ENCODE measurements at places on chromosomes 12 and 14.
A peak's percentile ranks its signal among the peaks of the same experiment; 100 is the strongest.

GRCh38 chr12:607541-608001, 55.7 kb downstream of the NINJ2 start:
- DNase-seq: no peak

DNA sequence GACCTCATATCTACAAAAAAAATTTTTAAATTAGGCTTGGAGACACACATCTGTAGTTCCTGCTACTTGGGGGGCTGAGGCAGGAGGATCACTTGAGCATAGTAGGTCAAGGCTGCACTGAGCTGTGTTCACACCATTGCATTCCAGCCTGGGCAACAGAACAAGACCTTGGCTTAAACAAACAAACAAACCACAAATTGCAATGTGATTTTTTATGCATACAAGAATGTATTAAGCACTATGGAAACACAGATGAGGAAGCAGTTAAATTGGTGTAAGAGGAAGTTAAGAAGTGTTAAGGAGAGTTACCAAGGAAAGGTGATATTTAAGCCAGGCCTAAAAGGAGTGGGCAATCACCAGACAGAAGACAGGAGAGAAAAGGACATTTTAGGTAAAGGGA, 83.6 kb upstream of the HECTD1 start:
- no peak for DNase-seq

DNA sequence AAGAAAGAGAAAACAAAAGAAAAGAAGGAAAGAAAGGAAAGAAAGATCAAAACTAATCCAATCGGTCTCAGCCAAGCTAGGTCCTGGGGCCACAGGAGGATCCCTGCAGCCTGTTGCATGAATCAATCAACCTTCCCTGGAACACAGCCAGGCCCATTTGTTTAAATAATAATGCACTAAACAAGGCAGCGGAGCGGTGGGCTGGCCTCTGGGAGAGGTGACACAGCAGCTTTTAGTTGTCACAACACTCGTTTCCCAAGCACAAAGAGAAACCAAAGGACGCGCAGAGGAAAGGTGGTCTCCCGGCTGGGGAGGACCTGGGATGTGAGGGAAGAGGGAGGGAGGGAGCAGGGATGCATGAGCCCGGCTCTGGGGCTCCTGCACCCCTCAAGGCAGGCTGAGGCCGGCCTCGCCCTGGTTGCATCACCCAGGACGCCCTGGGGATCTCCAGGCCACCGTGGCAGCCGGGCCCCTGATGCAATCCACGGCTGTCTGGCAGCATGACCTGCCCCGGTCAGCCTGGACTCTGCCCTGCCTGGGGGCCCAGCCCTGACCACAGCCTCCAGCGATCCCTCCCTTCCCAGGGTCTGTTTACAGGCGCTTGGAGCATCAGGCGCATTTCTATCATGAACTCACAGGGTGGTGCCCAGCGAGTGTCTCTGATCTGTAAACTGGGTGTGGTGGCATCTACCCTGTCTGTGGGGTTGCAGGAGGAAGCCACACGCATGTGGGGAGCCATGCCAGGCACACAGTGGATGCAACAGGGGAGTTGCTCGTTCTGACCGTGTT, 32.5 kb downstream of the MMP17 start:
- DNase-seq: no peak

DNA sequence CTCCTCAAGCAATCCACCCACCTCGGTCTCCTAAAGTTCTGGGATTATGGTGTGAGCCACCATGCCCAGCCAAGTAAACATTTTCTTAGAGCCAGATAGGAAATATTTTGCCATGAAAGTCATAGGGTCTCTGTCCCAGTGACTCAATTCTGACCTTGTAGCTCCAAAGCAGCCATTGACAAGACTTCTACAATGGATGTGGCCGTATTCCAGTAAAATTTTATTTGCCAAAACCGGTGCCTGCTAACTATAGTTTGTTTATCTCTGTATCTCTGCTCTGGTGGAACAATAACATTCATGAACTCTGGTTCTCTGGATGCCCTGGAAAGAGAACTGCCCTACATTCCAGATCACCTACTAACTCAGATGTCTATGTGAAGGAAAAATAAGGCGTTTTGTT, 54.6 kb upstream of the USP44 start:
- no peak for DNase-seq

GRCh38 chr12:93954166-93955112, 193.9 kb upstream of the PLXNC1 start:
- DNase-seq: peak; percentile 82

DNA sequence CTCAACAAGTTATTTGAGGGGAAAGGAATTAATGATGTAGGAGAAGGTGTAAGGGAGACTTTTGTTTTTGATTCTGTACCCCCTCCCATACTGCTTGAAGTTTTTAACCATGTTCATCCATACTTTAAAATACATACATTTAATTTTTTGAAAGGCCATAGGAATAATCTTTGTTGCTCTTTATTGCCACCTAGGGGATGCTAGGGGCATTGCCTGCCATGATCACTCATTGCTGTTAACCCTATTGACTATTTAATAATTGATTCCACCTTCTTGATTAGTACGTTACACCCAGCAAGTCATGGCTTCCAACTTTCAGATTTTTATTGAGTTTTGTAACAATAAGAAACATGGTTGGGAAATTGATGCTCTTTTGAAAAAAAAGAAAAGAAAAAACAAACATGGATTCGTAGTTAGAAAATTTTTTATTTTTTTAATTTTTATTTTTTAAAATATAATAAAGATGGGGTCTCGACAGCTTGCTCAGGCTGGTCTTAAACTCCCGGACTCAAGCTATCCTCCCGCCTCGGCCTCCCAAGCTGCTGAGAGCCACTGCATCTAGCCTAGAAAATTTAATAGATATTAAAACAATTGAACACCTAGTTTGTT, 8.5 kb upstream of the PRKAB1 start:
- DNase-seq: no peak
